ENCODE measurements at places on chromosomes 16 and 17.

DNA sequence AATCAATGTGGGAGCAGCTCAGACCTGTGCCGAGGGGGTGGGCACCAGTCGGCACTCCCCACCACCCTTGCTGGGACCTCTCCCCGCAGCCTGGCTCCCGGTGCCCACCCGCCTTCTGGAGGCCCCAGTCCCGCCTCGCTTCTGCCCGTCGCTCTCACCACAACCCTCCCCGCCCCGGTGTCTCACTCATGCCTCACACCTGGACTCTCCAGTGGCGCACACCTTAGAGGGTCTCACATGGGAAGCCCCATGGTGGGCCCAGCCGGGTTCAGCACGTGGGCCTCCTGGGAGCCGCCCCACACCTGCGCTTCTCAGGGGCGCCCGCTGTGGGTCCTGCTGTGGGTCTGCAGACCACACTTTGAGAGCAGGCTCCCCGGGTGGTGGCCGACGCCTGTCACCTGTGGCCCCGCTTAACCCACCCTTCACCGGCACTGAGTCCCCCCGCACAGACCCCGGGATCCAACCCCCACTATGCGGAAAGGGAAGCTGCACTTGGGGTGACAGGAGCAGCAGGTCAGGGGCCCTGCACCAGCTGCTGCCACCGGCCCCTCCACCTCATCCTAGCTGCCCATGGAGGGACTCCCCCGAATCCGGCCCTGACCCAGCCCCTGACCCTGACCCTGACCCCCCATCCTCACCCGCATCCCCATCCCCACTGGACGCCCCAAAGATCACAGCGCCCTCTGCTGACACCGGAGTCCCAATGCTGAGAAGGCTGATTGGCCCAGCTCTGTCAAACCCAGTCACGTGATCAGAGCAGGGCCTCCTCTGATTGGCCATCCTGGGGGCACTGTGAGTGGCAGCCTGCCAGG, 27.4 kb upstream of the SLC38A10 start:
- peak; percentile 56 for DNase-seq

DNA sequence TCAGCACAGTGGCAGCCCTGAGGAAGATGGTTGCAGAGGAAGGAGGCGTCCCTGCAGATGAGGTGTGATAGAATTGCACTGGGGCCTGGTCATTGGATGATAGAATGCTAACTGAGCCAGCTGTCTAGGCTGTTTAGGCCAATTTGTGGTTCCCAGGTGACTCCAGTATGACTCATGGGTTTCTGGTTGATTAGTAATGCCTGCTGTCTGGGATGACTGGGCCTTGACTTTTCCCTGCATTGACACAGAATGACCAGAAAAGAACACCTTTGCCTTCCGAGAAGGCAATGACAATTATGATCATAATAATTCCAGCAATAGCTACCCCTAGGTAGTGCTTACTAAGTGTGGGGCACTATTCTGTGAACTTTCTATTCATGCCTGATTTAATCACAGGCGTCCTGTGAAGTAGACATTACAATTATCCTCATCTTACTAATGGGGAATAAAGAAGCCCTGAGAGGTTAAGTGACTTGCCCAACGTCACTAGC, 31.5 kb downstream of the USP43 start:
- peak; percentile 78 for DNase-seq

DNA sequence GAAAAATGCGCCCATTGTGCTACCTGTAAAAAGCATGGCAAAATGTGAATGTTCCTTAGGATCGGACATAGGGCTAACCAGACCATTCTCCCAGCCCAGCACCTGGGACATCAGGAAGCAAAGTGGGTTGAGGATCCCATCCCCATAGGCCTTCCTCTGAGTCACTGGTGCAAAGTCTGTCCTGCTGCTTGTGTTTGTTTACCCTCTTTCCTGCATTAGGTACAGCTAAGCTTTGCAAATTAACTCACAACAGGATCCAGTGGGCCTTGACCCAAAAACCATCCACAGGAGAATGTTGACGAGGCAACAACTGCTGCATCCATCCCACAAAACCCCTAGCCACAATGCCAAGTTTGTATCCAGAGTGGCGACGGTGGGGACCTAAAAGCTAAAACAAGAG, 106.2 kb downstream of the GRIN2A start:
- DNase-seq, result no peak

- no peak for DNase-seq
Measured at GRCh38 chr16:77295896-77296295, 96.7 kb downstream of the SYCE1L start.

GRCh38 chr17:42284566-42284965, 3.7 kb upstream of the STAT5A start:
- no peak for DNase-seq

GRCh38 chr17:21164620-21165019, 37.9 kb downstream of the DHRS7B start:
- no peak for DNase-seq

GRCh38 chr17:64135000-64135399, 5.1 kb upstream of the ERN1 start:
- DNase-seq, result no peak

GRCh38 chr17:31532526-31532925, 141.1 kb downstream of the RAB11FIP4 start:
- no peak for DNase-seq

GRCh38 chr16:11870399-11870798, 19.1 kb upstream of the RSL1D1 start:
- DNase-seq, result no peak

- no peak for DNase-seq
Measured at GRCh38 chr17:41403404-41404023, 6.1 kb upstream of the KRT31 start.

DNA sequence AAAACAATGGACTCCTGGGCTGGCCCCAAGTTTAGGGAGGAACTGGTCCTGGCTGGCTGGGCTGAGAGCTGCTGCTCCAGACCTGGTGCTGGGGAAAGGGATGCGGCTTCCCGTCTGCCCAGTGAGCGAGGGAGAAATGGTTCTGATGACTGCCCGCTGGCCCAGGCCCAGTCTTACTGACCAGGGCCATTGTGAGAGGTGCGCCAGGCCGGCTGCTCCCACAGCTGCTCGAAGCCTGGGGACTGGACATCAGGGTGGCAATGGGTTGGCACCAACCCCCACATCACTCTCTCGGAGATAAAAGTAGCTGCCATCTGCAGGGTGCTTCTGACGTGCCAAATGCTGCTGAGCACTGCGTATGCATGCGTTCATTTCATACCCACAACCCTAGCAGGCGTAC, 53.2 kb downstream of the IRF8 start:
- DNase-seq, result no peak
